ENCODE measurements at places on chromosomes 7 and 10. TPM values are rescaled to one million over a fixed set of nuclear protein-coding genes. Genes with fewer than 3 reads are reported as not detected.
A peak's percentile ranks its signal among the peaks of the same experiment; 100 is the strongest.

- H3K4me3 ChIP-seq: no peak overlapping the region
- no peak overlapping the region for H3K27ac ChIP-seq
- H3K36me3 ChIP-seq: no peaks in the 10 kb centered on the region
- no peaks in the 10 kb centered on the region for H3K4me1 ChIP-seq
- H3K27me3 ChIP-seq: no peaks in the 10 kb centered on the region
Observed at GRCh38 chr10:79397575-79398303, 47.7 kb downstream of the ZCCHC24 start.

- no peaks in the 10 kb centered on the region for H3K4me1 ChIP-seq
- H3K27me3 ChIP-seq: peaks cover 30% of the 10 kb centered on the region
- H3K4me3 ChIP-seq: no peak overlapping the region
- no peak overlapping the region for H3K27ac ChIP-seq
- DNase-seq: no peak
Observed at GRCh38 chr10:99569253-99569939, 36.7 kb downstream of the NKX2-3 start.

DNA sequence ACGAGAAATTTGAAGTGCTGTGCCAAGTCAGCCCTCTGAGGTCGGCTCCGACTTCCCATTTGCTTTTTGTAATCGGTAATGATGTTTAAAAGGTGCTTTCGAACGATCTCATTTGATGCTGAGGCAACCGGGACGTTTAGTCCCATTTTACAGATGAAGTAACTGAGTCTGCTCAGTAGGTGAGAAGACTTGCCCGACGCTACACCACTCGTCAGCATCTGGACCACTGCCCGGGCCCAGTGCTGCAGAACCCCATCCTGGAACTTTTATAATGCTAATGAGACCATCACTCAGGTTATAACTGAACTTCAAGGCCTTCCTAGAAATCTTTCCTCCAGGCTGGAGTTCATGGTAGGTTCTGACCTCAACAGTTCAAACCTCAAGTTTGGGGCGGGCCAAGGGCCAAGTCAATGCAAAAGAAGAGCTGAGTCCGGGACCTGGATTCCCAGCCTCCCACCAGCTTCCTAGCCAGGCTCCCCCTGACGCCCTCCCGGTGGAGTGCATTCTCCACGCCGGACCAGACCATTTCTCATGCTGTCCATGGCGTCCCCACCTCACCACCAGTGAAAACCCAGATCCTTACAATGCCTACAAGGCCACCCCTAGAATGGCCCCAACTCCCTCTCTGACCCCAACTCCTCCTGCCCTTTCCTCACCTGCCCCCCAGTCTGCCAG, 699 bp upstream of the PDLIM1 start:
- H3K4me1 ChIP-seq: peaks cover 58% of the 10 kb centered on the region
- peak overlapping the region; percentile 74 for H3K4me3 ChIP-seq
- no peaks in the 10 kb centered on the region for H3K36me3 ChIP-seq
- no peaks in the 10 kb centered on the region for H3K27me3 ChIP-seq
- no peak for DNase-seq

- no peaks in the 10 kb centered on the region for H3K27me3 ChIP-seq
- H3K4me3 ChIP-seq: no peak overlapping the region
- no peaks in the 10 kb centered on the region for H3K4me1 ChIP-seq
- H3K36me3 ChIP-seq: no peaks in the 10 kb centered on the region
Observed at GRCh38 chr7:2853147-2853546, 9.0 kb upstream of the GNA12 start.

GRCh38 chr10:71432956-71433767, 36.4 kb downstream of the CDH23 start:
- peak; percentile 49 for DNase-seq
- no peaks in the 10 kb centered on the region for H3K36me3 ChIP-seq
- H3K4me3 ChIP-seq: no peak overlapping the region
- H3K4me1 ChIP-seq: no peaks in the 10 kb centered on the region

- no peaks in the 10 kb centered on the region for H3K4me1 ChIP-seq
- H3K27me3 ChIP-seq: no peaks in the 10 kb centered on the region
- no peaks in the 10 kb centered on the region for H3K36me3 ChIP-seq
- DNase-seq: no peak
Observed at GRCh38 chr10:123458933-123459332, 207.2 kb upstream of the GPR26 start.

- DNase-seq: no peak
- H3K27ac ChIP-seq: no peak overlapping the region
- H3K36me3 ChIP-seq: no peaks in the 10 kb centered on the region
- no peaks in the 10 kb centered on the region for H3K4me1 ChIP-seq
Observed at GRCh38 chr10:33365871-33366411, 31.5 kb upstream of the NRP1 start.

- H3K36me3 ChIP-seq: no peaks in the 10 kb centered on the region
- no peak overlapping the region for H3K27ac ChIP-seq
- H3K4me1 ChIP-seq: no peaks in the 10 kb centered on the region
Observed at GRCh38 chr7:28598586-28598985, 186.3 kb downstream of the CREB5 start.

- H3K4me3 ChIP-seq: peak overlapping the region; percentile 14
- H3K27ac ChIP-seq: no peak overlapping the region
- no peaks in the 10 kb centered on the region for H3K36me3 ChIP-seq
- H3K27me3 ChIP-seq: peaks cover 5% of the 10 kb centered on the region
Observed at GRCh38 chr7:27088002-27088922, 7.5 kb downstream of the HOXA1 start.

- H3K27ac ChIP-seq: no peak overlapping the region
- no peaks in the 10 kb centered on the region for H3K27me3 ChIP-seq
- H3K36me3 ChIP-seq: no peaks in the 10 kb centered on the region
- no peaks in the 10 kb centered on the region for H3K4me1 ChIP-seq
- no peak overlapping the region for H3K4me3 ChIP-seq
Observed at GRCh38 chr10:51308116-51308515, 233.8 kb downstream of the PRKG1 start.

DNA sequence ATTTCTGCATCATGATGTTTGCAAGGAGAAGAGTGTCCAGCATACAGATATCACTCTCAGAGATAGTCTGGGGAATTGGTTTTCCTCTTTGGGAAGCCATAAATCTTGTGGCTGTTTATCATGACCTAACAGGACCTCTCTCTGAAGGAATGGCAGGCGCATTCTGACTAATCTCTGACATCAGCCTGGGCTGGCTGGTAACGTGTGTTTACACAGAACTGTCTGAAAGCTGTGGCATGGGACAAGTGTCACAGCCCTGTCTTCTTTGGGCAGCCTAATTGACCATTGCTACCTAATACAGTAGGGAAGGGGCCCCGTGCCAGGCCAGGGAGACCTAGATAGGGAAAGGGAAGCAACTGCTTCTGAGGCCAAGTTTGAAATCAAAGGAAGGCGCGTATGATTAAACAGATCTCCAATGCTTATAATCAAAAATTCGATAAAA, 73.9 kb upstream of the CABCOCO1 start:
- H3K36me3 ChIP-seq: no peaks in the 10 kb centered on the region
- no peak overlapping the region for H3K4me3 ChIP-seq
- no peak overlapping the region for H3K27ac ChIP-seq
- H3K4me1 ChIP-seq: no peaks in the 10 kb centered on the region

- peak; percentile 92 for DNase-seq
- H3K36me3 ChIP-seq: no peaks in the 10 kb centered on the region
- H3K4me3 ChIP-seq: peak overlapping the region; percentile 95
- no peaks in the 10 kb centered on the region for H3K27me3 ChIP-seq
Observed at GRCh38 chr7:143381427-143382125, 431 bp downstream of the ZYX start.

GRCh38 chr7:13911909-13912308, 77.6 kb downstream of the ETV1 start:
- H3K27me3 ChIP-seq: no peaks in the 10 kb centered on the region
- H3K4me3 ChIP-seq: no peak overlapping the region
- no peaks in the 10 kb centered on the region for H3K36me3 ChIP-seq
- no peak overlapping the region for H3K27ac ChIP-seq
- DNase-seq: no peak

The PNLIP gene
- not detected for total RNA-seq

The TFEC gene
- total RNA-seq: 28.4 TPM

The MCM10 gene
- 2.3 TPM for total RNA-seq

The WNT8B gene
- not detected for total RNA-seq

The ACTR3C gene
- total RNA-seq: 25.9 TPM

The MUC12 gene
- total RNA-seq: 0.58 TPM

The CALML3 gene
- total RNA-seq: not detected

Data from stomach (tissue), 19 donors.